Activated T-helper 1 cell treated with anti-CD3 and anti-CD28 coated beads, Interleukin-2, amount 50 U/mL, for 16 hours (primary cell): ENCODE measurements at places on chromosomes 1 and 21.

GRCh38 chr1:33578557-33579448, 106.4 kb downstream of the ZSCAN20 start:
- no peak for DNase-seq

DNA sequence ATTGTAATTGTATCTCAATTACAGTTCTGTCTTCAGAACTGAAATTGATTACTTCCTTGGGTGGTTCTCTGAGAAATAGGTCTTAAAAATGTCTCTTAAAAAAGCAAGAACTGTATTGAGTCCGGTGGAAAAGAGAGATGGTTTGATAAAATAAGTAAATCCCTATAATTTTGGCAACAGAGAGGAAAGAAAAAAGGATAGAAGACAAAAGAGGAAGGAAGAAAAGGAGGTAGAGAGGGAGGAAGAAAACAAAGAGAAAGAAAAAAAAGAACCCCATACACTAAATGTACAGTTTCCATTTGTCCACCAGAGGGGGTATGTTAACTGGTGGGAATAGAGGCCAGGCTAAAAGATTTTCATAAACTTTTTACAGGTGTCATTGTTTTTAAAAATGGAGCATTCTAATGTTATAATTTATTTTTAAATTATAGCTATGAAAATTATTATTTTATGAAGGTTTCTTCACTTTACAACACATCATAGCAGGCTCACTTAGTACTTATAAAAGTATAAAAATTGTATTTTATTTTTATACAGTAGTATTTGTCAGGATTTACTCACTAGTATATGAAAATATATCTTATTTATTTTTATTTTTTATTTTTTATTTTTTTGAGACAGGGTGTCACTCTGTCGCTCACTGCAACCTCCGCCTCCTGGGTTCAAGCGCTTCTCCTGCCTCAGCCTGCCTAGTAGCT, 2.1 kb upstream of the UBE2T start:
- DNase-seq = no peak

DNA sequence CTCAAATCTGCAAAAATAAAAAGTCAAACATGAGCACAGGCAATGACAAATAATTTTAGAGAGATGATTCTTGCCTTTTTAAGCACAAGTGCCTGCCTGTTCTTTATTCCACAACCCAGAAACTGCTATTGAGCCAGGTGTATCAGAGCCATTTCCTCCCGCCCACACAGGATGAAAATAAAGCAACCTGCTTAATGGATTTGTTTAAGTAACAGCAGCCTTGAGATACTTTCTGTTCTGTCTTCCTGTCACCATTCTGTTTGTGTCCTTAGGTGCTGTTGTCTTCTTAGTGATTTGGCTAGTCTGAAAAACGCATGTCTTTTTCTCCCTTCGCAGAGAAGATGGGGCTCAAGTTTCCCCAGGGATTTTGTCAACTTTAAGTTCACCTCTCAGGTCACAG, 11.4 kb downstream of the RPE65 start:
- no peak for DNase-seq

DNA sequence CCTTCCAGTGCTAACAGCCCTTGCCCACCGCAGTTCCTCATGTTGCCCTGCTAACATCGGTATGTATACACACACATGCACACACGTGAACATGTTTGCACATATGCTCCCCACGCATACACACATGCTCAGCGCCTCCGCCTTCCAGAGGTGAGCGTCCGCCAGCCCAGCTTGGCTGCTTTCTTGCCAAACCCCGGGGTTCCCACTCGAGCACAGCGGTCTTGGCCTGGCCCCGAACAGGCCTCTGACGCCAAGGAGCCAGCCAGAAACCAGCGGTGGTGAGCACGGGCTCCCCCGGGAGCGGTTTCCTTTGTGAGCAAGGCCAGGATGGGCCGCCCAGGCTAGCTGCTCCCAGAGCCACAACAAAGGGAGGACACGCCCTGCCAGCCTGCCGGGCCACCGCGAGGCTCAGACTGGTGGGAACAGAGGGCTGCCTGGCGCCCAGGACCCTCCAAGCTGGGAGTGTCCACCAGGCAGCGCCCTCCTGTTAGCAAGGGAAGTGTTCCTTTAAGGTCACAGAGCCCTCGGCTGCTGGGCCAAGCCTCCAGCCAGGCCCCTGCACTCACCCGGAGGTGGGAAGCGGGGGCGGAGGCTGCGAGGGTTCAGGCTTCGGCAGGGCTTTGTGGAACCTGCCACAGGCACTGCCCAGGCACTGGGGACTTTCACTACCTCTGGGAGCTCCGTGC, 65.4 kb downstream of the ALPL start:
- DNase-seq = no peak

GRCh38 chr1:42154685-42155084, 1.5 kb downstream of the GUCA2B start:
- no peak for DNase-seq

DNA sequence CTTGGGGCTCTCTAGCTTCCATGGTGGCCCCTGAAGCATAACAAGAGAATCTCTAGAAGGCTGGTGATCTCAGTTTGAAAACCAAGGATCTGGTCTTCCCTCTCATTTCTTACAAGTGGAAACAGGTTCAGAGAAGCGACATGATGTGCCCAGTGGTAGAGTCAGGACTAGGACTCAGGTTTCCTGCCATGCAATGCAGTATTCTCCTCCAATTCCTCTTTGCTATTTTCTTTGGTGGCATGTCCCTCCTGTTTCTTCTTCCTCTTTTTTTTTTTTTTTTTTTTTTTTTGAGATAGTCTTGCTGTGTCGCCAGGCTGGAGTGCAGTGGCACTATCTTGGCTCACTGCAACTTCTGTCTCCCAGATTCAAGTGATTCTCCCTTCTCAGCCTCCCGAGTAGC, 195.6 kb upstream of the C1orf105 start:
- no peak for DNase-seq

DNA sequence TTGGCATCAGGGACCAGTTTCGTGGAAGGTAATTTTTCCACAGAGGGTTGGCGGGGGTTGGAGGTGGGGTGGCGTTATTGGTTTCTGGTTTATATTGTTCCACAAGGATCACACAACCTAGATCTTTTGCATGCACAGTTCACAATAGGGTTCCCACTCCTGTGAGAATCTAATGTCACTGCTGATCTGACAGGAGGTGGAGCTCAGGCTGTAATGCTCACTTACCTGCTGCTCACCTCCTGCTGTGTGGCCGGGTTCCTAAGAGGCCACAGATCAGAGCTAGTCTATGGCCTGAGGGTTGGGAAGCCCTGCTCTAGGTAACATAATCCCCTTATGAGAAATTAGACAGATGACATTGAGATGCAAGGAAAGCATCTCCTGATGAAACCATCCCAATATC, 12.6 kb downstream of the GBP5 start:
- no peak for DNase-seq

DNA sequence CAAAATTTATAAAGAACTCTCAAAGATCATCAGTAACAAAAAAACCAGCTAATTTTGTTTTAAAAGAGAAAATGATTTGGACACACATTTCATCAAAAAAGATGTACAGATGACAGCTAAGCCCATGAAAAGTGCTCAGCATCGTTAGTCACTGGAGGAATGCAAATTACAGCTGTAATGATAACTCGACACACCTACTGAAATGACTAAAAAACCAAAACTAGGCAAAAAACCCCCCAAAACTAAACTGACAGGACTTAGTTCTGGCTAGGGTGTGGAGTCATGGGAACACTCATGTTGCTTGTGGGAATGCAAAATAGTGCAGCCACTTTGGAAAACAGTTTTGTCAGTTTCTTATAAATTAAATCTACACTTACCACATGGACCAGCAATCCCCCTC, 59.5 kb downstream of the CNIH3 start:
- DNase-seq = no peak

DNA sequence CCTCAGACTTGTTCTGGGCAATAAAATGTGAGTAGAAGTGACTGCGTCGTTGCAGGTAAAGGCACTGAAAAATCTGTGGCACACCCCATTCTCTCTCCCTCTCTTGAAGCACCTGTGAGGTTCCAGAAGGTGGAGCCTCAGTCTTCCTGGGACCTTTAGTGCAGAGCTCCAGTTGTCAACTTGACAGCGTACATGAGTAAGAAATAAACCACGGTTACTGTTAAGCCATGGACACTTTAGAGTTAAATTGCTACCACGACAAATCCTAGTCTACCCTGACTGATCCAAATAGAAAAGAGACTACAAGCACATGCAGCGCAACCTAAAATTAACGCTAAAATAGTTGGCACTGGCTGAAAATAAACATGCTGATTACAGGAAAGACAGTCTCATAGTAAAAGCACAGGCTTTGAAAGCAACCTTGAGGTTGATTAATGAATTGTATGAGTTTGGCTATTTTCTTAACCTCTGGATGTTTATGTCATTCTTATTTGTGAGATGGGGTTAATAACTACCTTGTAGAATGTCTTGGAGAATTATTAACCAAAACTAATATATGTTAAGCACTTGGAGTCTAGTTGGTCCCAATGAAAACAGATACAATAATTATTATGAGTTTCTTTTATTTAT, 93.0 kb upstream of the PLPPR4 start:
- DNase-seq = no peak

GRCh38 chr1:33435096-33435820, 4.4 kb upstream of the PHC2 start:
- no peak for DNase-seq
